ENCODE measurements at places on chromosomes 5 and 9. TPM values are rescaled to one million over a fixed set of nuclear protein-coding genes. Genes with fewer than 3 reads are reported as not detected.

The PHAX gene
- total RNA-seq: 43.4 TPM

The TMEFF1 gene
- 0.31 TPM for total RNA-seq

The ACSL6 gene
- under 0.01 TPM for total RNA-seq

The ARHGEF37 gene
- 2.0 TPM for total RNA-seq

The IL4 gene
- not detected for total RNA-seq

The SLCO4C1 gene
- not detected for total RNA-seq

The PKD2L2 gene
- total RNA-seq: not detected
